Hepatic stellate cell (primary cell): ENCODE measurements at places on chromosomes 1 and 21.

DNA sequence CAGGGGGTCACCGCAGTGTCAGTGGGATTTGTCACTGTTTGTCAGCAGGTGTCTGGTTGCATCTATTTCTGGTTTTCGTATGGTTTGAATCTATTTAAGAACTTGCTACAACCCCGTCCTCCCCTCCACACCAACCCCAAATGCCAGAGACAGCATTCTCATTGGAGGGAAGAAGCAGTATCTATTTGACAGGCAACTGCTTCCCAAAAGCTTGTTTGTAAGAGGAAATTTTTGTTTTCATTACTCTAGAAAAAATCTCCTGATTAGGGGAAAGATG lies 54.4 kb downstream of the NR5A2 start:
- no peak for DNase-seq

- no peak for DNase-seq
These were observed at the start of gene PDZK1IP1 for GRCh38 chr1:47189844-47190508. Gene PDZK1IP1, minus strand, starts transcription at chr1:47190036. Its CDS starts 104 bp downstream, at chr1:47189932.

GRCh38 chr1:20375563-20375962 lies 84.9 kb downstream of the VWA5B1 start:
- no peak for DNase-seq

DNA sequence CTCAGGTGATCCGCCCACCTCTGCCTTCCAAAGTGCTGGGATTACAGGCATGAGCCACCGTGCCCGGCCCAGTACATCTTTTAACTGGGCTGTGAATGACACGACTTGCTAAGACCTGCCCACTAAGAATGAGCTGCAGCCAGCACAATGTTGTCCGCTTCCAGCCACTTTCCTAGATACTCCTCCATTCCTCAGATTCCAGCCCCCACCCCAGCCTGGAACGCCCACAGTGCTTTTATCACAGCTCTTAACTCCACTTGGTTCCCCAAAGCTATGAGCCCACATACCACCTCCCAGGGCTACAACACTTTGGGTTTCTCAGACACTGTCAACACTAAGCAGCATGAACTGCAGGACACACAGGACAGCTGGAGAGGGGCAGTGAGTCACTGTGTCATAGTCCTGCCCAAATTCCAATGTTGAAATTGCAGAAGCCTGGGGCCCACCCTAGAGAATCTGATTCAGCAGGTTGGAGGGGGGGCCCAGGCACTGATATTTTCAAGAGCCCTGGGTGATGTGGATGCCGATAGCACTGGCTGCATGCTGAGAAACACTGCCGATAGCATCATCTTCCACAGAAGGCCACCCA lies 58.0 kb downstream of the ACBD3 start:
- peak; percentile 76 for DNase-seq

- DNase-seq = peak; percentile 64
These were observed 11.2 kb upstream of the ADAMTSL4 start for GRCh38 chr1:150537732-150538684.

GRCh38 chr1:248923352-248924338 lies 17.6 kb downstream of the PGBD2 start:
- DNase-seq = no peak

DNA sequence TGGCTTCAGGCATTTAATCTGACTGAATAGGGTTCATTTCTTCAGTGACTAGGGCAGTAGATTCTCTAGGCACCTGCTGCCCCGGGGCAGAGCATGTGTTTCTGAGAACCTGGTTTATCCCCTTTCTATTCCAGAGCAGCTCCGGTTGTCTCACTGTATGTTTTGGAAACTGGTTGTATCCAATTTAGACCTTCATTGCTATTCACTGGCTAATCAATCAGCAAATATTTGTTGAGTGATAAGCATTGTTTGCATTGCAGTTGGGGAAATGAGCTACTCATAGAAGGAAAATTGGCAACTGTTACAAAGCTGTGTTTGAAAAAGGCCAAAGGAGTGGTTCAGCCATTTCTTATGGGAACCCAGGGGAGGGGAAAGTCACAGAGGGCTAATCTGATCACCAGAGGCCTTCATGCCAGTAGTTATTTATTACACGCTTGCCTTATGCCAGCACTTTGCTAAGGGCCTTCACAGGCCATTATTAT lies 2.9 kb downstream of the QSOX1 start:
- no peak for DNase-seq

DNA sequence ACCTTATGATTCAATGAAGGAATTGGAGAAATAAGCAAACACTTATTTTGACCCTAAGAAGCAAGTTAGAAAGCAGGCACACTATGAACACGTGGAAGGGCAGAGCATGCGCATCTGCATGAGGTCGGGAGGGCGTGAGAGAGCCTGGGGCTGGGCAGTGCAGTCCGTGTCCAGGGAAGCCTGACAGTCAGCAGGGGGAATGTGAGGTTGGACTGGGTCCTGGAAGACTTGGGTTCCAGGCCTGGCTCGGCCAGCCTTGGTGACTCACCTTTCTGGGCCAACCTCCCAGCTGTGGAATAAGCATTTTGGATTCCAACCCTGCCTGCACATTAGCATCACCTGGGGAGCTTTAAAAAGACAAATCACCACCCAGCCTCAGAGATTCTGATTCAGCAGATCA lies 26.6 kb upstream of the LMX1A start:
- DNase-seq = no peak
